Peyer's patch (tissue), 4 donors: ENCODE measurements at places on chromosomes 6 and 20.

DNA sequence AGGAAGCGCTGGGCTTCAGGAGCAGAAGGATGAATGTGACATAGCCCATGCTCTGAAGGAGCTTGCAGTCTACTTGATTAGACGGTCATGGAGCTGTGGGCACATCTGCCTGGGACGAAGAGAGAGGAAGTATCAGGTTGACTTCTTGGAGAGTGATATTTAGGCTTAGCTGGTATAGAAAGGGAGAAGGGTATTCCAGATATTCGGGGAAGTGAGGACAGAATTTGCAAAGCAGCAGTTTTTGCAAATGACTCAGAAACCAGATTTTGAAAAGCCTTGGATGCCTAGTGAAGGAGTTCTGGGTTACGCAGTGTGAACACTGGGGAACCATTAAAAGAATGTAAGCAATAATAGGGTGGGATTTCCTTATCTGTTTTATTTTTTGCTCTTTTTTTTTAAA lies 60.7 kb downstream of the EYA4 start:
- H3K4me3 ChIP-seq: no peak overlapping the region
- no peaks in the 10 kb centered on the region for H3K27me3 ChIP-seq
- no peak for DNase-seq
- H3K27ac ChIP-seq: no peak overlapping the region
- no peaks in the 10 kb centered on the region for H3K4me1 ChIP-seq

- no peak overlapping the region for H3K4me3 ChIP-seq
- no peaks in the 10 kb centered on the region for H3K36me3 ChIP-seq
- H3K4me1 ChIP-seq: no peaks in the 10 kb centered on the region
- DNase-seq: no peak
Measured at GRCh38 chr6:17361013-17361412, 32.4 kb upstream of the CAP2 start.

DNA sequence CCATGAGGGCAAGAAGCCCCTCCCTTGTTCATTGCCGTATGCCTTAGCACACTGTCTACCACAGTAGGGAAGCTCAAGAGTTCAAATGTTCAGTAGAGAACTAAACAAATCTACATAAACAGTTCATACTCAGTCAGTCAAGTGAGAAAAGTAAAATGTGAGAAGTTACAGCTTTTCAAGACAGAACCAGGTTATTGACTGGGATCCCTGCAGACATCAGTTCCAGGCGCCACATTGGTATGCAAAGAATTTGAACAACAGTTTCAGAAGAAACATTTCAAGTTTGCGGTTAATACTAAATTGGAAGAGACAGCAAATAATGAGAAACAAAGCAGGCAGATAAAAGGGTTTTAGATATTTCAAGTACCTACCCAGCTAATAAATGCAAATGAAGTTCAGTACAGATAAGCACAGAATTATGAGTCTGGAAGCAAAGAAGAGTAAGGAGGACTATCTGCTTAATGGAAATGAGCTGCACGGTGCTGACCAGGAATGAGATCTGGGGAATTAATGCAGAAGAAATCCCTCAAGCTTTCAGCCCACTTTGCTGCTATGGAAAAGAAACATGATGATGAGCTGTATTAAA lies 246.2 kb downstream of the HACE1 start:
- no peak for DNase-seq
- H3K27ac ChIP-seq: no peak overlapping the region
- H3K4me3 ChIP-seq: no peak overlapping the region
- H3K4me1 ChIP-seq: no peaks in the 10 kb centered on the region

- no peak overlapping the region for H3K4me3 ChIP-seq
- DNase-seq: peak; percentile 57
- H3K27me3 ChIP-seq: no peaks in the 10 kb centered on the region
- peaks cover 5% of the 10 kb centered on the region for H3K4me1 ChIP-seq
Measured at GRCh38 chr6:149065658-149066556, 251.6 kb upstream of the TAB2 start.

DNA sequence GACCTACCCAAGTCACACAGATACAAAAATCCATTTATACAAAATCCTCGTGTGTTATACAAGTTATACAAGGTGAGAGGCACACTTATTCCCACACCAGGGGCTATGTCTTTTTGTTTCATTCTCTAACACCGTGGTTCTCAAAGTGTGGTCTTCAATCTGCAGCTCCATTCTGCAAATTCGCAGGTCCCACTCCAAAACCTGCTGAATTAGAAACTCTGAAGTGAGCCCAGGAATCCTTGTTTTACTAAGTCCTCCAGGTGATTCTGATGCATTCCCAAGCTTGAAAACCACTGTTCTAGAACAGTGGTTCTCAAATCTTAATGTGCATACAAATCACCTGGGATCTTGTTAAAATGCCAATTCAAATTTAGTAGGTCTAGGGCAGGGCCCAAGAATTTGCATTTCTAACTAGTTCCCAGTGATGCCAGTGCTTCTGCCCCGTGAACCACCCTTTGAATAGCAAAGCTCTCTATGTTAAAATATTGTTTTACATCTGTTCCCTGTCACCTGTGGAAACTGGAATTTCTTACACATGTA lies 35.1 kb downstream of the LRFN2 start:
- DNase-seq: no peak
- no peaks in the 10 kb centered on the region for H3K4me1 ChIP-seq
- no peak overlapping the region for H3K27ac ChIP-seq
- H3K27me3 ChIP-seq: no peaks in the 10 kb centered on the region
- no peak overlapping the region for H3K4me3 ChIP-seq
